Inflammatory macrophage treated with lipopolysaccharide for 4 hours (primary cell): ENCODE measurements at places on chromosomes 6 and 20.

- DNase-seq = no peak
These were observed 177.2 kb downstream of the CLIC5 start for GRCh38 chr6:45838451-45838850.

DNA sequence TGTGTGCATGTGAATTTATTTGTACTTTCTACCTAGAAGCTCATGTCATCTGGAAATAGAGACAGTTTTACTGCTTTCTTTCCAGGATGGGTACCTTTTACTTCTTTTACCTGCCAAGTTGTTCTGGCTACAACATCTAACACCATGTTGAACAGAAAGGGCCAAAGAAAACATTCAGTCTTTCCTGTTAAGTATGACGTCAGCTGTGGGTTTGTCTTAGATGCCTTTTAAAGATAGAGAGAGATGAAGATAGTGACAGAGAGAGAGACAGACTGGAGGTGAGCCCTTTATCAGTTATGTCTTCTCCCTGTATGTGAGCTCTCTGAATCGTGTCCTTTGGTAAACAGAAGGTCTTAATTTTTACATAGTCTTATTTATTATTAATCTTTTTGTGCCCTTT lies 3.4 kb upstream of the DACT2 start:
- DNase-seq = no peak

DNA sequence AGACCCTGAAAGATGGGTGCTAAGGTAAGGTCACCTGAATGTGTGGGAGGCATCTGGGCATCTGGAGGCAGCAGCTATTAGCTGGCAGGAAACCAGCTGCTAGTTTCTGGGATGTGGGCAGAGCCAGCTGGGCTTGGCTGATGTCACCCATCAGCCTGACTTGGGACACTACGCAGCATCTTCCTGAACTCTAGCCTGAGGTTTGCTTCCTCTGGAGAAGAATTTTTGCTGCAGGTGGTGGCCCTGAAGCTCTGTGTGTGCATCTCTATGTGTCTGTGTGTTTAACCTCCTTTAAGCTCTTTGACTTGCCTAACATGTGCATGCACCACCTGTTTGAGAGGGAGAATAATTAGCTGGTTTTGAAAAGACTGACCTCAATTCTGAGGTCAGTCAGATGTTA lies 465.1 kb upstream of the CHD6 start:
- DNase-seq = no peak

GRCh38 chr20:53157443-53158408 lies 185.6 kb downstream of the TSHZ2 start:
- DNase-seq = peak; percentile 30

DNA sequence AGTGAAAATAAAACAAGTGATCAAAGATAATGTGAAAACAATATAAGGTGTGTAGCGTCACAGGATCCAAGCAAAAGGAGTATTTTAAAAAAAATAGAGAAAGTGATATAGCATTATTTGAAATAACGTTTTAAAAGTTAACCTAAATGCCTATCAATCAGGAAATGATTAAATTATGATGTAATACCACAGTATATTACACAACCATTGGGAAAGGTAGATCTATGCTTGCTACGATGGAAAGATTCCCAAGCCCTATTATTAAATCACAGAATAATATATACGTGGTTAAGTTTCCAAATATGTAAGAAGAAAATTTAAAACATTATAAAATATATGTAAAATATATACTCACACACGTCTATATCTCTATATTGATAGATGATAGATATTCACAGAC lies 15.4 kb upstream of the TCF21 start:
- no peak for DNase-seq

- DNase-seq = no peak
These were observed 653 bp downstream of the NAA20 start for GRCh38 chr20:20017844-20018185.

GRCh38 chr6:32290886-32291450 lies 67.1 kb upstream of the NOTCH4 start:
- DNase-seq = no peak

- DNase-seq = no peak
These were observed 18.0 kb downstream of the APCDD1L start for GRCh38 chr20:58497076-58497641.

DNA sequence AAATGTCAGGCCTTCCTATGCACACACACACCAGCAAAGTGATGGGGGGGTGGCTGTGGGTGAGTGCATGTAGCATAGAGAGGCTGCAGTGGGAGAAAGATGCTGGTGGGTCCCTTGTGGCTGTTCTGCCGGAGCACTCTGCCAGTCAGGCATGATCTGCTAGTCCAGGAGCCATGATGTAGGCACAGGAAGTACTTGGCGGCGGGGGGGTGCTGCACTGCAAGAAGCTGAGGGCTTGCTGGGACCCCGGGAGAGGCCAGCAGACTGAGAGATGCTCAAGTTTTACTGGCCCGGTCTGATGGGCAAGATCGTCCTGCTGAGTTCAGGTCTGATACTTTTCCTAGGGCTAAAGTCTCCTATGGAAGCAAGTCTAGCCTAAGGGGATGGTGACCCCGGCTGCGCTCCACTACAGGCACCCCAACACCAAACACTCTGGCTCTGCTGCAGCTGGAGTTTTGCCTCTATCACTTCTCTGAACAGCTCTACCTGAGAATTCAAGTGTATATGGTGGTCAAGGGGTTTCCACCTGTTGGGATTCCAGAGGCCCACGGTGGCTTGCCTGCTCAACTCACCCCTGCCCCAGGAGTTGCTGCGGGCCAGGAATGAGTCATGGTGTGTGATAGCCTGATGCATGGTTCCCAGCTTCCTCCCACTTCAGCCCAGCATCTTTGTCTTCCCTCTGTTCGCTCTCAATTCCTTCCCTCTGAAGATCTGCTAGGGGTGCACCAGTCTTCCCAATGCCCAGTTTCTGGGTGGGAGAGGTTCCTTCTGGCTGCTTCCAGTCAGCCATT lies 971.8 kb upstream of the ADGRB3 start:
- DNase-seq = no peak
